ENCODE measurements at places on chromosomes 4 and X. TPM values are rescaled to one million over a fixed set of nuclear protein-coding genes. Genes with fewer than 3 reads are reported as not detected.

- no peak for DNase-seq
- no peaks in the 10 kb centered on the region for H3K4me1 ChIP-seq
- H3K27me3 ChIP-seq, result no peaks in the 10 kb centered on the region
- no peak overlapping the region for H3K27ac ChIP-seq
- H3K4me3 ChIP-seq, result no peak overlapping the region
These were observed 48.1 kb downstream of the UGT2A2 start for GRCh38 chr4:69591364-69591763.

DNA sequence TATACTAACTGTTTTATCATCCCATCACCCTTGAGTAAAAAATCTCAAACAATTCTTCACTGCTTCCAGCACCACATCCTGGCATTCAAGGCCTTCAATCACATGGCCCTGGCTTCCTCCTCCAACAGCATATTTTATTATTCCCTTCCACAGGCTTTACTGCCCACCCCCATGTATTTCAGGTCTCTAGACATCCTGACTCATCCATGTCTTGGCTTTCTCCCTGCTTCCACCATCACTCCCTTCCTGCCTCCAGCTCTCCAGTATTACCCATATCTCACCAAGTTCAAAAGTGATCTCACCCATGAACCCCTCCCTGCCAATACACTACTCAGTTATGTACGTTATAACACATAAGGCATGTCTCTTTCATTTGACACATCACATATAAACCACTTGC is 34.7 kb upstream of the PLAC1 start:
- H3K4me1 ChIP-seq, result no peaks in the 10 kb centered on the region
- DNase-seq, result no peak
- no peak overlapping the region for H3K4me3 ChIP-seq
- no peaks in the 10 kb centered on the region for H3K36me3 ChIP-seq
- no peak overlapping the region for H3K27ac ChIP-seq
- no peaks in the 10 kb centered on the region for H3K27me3 ChIP-seq

SPIN3 gene
- 9.8 TPM for total RNA-seq

DNA sequence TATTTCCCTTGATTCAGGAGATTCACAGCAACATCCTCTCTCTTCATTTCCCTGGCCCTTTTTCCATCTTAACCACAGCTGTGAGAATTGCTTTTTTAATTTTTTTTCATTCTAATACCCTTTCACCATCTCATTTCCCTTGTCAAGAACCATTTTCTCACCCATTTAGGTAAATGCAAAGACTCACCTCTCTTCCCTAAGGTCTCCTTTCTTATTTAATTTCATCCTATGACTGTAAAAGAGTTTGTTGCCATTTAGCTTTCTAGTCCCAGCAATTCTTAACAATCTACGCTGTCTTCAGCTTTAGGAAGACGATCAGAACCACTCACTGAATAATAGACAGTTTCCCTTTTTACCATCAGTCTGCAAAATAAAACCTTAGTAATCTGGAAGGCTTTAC is 241.1 kb upstream of the ETNPPL start:
- H3K27ac ChIP-seq, result no peak overlapping the region
- no peaks in the 10 kb centered on the region for H3K4me1 ChIP-seq
- H3K27me3 ChIP-seq, result no peaks in the 10 kb centered on the region
- no peak overlapping the region for H3K4me3 ChIP-seq
- no peak for DNase-seq
- H3K36me3 ChIP-seq, result no peaks in the 10 kb centered on the region

GRCh38 chrX:3577551-3577950 is 135.9 kb downstream of the PRKX start:
- H3K27me3 ChIP-seq, result no peaks in the 10 kb centered on the region
- H3K27ac ChIP-seq, result no peak overlapping the region
- H3K36me3 ChIP-seq, result no peaks in the 10 kb centered on the region
- DNase-seq, result no peak
- no peak overlapping the region for H3K4me3 ChIP-seq

GRCh38 chr4:87042986-87043820 is 108.4 kb downstream of the AFF1 start:
- peak overlapping the region; percentile 1 for H3K27ac ChIP-seq
- no peaks in the 10 kb centered on the region for H3K36me3 ChIP-seq
- no peak for DNase-seq
- H3K27me3 ChIP-seq, result no peaks in the 10 kb centered on the region
- H3K4me1 ChIP-seq, result peaks cover 64% of the 10 kb centered on the region

DNA sequence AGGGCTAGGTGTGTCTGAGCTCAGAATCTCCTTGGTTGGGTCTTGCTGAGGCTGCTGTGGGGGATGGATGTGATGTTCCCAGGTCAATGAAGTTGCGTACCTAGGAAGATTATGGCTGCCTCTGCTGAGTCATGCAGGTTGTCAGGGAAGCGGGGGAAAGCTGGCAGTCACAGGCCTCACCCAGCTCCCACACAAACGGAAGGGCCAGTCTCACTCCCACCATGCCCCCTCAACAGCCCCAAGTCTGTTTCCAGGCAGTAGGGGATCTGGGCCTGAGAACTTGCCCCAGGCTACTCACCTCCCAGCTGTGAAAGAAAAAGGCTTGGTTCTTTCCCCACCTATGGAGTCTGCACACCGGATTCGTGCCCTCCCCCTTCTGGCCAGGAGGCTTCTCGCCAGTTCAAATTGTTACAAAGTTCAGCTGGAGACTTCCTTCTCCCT is 72.9 kb downstream of the WDR44 start:
- peaks cover 8% of the 10 kb centered on the region for H3K4me1 ChIP-seq
- no peak overlapping the region for H3K27ac ChIP-seq
- no peaks in the 10 kb centered on the region for H3K36me3 ChIP-seq
- H3K27me3 ChIP-seq, result no peaks in the 10 kb centered on the region
- DNase-seq, result peak; percentile 8
- H3K4me3 ChIP-seq, result no peak overlapping the region

DNA sequence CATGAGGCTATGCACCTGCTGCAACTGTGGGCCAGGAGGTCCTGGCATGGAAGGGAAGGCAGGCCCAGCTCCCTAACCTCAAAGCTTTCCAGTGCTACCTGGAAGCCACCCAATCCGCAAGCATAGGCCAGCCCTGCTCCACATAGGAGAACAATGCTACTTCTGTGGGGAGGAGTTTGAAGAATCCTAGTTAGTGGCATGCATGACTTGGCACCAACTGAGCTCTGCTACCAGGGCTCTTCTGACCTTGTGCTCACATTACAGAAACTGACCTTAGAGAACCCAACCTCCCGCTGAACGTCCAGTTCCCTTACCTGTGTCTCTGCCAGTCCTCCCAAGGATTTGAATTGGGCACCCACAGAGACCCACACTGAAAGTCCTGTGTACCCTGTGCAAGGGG is 58.8 kb downstream of the USP46 start:
- no peaks in the 10 kb centered on the region for H3K27me3 ChIP-seq
- H3K4me1 ChIP-seq, result no peaks in the 10 kb centered on the region
- H3K4me3 ChIP-seq, result no peak overlapping the region
- H3K27ac ChIP-seq, result no peak overlapping the region

CXCL10 gene
- not detected for total RNA-seq
